ENCODE measurements at places on chromosomes 16 and 17.

DNA sequence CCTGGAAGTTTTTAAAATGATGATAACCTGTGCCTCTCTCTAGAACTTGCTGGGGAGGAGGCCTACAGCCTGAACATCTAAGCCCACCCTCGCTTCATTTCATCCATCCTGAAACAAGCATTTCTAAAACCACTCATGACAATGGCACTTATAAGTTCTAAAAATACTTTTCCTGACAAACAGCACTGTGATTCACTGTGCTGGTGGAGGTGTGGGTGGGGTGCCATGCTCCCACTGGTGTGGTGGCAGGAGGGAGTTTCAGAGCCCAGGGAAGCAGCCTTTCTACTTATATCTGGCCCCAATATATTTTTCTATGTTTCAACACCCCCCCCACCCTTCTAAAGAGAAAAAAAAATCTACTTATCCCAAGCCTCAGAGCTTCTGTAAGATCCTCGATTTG, 52.6 kb downstream of the RAB11FIP4 start:
- DNase-seq: no peak

GRCh38 chr16:48617711-48618148, 7.8 kb upstream of the N4BP1 start:
- peak; percentile 61 for DNase-seq

DNA sequence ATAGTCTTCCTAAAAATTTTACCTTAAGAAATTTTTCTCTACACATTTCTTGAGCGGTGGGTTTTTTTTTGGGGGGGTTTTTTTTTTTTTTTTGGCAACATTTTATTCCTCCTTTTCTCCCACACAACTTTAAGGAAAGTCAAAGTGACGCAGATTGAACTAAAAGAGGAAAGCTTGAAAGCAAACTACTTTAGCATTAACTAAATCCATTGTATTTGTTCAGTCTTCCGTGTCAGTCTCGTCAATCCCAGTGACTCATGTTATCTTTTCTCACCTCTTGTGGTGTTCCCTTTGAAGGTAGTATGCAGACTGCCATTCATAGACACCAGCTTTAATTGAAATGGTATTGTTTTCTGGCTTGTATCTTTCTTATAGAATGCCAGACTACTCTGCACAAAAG, 39.3 kb downstream of the TADA2A start:
- no peak for DNase-seq

DNA sequence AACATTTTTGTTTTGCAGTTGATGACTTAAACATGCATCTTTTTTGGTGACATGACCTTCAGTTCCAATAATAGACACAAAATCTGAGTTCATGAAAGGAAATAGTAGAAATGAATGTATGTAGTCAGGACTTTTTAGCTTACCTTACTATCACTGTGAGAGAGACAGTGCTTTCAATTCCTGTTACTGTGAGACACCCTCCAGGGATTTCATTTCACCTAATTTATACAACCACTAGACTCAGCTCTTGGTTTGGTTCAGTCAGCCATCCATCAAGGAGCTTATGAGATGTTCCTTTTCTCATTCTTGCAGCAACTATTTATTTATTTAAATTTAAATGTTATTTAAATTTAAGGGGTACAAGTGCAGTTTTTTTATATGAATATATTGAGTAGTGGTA, 77.9 kb downstream of the MAP2K4 start:
- DNase-seq: no peak

- no peak for DNase-seq
These were observed 142.8 kb downstream of the AXIN2 start for GRCh38 chr17:65418622-65419021.

- peak; percentile 1 for DNase-seq
These were observed 377.0 kb upstream of the TNRC6C start for GRCh38 chr17:77581480-77581879.

- no peak for DNase-seq
These were observed 273.2 kb downstream of the C16orf95 start for GRCh38 chr16:87044032-87044382.

Measured in lower lobe of right lung (tissue), 2 donors.